Head of caudate nucleus (tissue), 42 donors: ENCODE measurements at places on chromosomes 5 and 9.

GRCh38 chr9:131279863-131280570 is 3.7 kb upstream of the FAM78A start:
- DNase-seq, result no peak

GRCh38 chr9:124047251-124047672 is 35.7 kb downstream of the LHX2 start:
- no peak for DNase-seq

DNA sequence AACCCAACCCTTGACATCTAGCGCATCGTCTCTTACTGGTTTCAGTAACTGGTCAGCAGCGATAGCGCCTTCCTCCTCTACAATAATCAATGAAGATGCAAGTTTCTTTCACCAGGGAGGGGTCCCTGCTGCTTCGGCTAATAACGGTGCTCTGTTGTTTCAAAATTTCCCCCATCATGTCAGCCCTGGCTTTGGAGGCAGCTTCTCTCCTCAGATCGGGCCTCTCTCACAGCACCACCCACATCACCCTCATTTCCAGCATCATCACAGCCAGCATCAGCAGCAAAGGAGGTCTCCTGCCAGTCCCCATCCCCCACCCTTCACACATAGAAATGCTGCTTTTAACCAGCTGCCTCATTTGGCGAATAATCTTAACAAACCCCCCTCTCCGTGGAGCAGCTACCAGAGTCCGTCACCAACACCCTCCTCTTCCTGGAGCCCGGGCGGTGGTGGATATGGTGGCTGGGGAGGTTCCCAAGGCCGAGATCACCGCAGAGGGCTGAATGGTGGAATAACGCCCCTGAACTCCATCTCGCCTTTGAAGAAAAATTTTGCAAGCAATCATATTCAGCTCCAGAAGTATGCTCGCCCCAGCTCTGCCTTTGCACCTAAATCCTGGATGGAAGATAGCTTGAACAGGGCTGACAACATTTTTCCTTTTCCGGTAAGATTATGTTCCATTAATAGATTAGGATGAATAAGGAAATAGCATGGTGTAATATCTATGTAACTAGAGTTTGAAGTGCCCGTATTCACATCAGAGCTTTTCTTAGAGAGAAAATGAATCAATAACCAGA is 2.2 kb downstream of the CPEB4 start:
- DNase-seq, result peak; percentile 89

DNA sequence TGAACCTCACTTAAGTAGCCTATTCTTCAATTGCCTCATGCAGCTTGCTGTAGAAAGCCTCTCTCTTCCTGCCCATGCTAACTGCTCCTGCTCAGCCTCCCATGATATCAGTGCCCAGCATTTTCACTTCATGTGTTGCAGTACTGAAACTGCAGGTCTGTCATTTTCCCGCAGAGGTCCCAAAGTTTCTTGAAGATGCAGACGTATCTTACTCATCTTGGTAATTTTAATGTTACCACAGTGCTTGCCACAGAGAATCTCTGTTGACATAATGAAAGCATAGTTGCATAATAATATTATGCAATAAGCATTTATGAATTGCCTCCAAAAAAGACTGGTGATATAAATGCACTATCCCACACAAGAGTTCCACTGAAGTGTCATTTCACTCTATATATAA is 561.1 kb upstream of the DAP start:
- DNase-seq, result no peak

- DNase-seq, result no peak
Measured at GRCh38 chr5:93191035-93191817, 389.8 kb downstream of the NR2F1-AS1 start.

DNA sequence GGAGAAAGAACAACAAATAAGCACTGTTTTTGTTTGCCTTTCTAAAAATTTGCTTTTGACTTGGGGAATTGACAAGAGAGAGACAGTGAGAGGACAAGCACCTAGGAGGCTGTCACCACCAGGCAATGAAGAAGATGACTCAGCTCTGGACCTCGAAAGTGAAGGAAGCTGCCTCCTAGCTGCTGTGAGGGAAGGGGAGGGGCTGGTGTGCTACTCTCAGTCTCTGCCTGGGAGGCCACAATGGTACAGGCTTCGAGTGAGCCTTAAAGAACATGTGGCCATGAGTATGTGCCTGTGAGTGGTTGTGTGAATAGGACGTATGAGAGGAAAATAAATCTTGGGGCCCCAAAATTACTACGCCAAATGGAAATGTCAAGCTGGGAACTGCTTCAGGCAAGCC is 7.1 kb upstream of the PLK2 start:
- DNase-seq, result no peak

GRCh38 chr5:41793141-41793770 is 77.0 kb downstream of the OXCT1 start:
- DNase-seq, result no peak

DNA sequence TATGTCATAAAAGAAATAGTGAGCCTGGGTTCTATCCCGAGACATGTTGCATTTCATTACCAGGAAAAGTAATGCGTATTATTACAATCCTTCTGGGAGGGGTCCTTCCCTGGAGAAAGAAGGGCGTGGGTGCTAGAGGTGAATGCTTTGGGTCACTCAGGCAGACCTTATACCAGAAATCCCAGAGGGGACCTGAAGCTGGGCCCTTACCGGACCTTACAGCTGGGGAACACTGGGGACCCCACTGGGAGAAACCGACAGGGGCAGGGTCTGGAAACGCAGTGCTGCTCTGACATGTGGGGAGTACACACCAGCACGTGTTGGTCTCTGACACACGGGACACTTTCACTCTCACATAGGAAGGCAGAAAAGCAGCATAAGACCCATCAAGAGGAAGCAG is 71.3 kb downstream of the LMNB1 start:
- DNase-seq, result no peak
